ENCODE measurements at places on chromosomes 13 and 19.

DNA sequence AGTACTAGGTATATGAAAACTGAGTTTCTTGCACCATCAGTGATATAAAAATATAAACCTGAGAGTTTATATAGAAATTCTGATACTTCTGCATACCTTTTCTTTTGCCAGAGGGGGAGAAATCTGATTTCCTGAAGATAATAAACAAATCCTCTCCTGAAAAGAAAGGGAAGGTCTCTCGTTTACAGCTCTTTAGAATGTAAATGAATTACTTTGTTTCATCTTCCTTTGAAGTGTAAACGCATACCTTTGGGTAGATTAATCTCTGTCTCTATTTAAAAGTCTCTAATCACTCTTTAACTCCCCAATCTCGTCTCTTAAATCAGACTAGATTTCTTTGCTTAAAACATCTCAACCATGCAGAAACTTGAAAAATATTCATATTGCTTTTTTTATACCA is 1092.9 kb downstream of the SLITRK5 start:
- DNase-seq: no peak

DNA sequence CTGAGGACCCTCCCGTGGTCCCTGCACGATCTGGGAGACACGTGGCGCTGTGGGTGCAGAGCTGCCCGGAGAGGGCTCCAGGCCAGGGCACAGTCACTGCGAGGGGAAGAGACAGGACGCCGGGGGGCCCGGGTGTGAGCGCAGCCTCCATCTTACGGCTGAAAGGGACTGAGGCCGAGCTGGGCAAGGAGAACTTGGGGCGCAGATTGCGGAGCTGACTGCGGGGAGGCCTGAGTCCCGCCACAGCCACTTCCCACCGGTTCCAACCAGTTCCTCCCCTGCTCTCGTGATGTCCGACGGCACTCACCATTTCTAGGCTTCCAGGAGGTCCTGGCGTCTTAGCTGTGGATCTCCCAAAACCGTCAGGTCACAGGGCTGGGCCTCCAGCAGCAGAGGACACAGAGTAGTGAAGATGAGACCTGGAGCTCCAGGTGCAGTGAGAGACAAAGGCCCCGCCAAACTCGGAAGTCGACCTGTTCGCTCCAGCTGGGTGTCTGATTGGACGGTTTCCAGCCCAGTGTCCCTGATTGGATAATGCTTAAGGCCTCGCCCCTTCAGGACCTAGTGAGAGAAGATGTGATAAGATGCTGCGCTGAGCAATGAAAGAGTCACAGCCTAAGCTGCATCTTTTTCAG is 4.8 kb upstream of the ZNF253 start:
- DNase-seq: no peak

- no peak for DNase-seq
These were observed 41.4 kb downstream of the COL4A2 start for GRCh38 chr13:110348309-110349105.

GRCh38 chr19:52889931-52890330 is 7.5 kb downstream of the ZNF320 start:
- peak; percentile 21 for DNase-seq

GRCh38 chr13:30339738-30340330 is 32.5 kb upstream of the KATNAL1 start:
- no peak for DNase-seq

GRCh38 chr13:102935896-102936321 is 90.1 kb downstream of the ERCC5 start:
- DNase-seq: no peak

DNA sequence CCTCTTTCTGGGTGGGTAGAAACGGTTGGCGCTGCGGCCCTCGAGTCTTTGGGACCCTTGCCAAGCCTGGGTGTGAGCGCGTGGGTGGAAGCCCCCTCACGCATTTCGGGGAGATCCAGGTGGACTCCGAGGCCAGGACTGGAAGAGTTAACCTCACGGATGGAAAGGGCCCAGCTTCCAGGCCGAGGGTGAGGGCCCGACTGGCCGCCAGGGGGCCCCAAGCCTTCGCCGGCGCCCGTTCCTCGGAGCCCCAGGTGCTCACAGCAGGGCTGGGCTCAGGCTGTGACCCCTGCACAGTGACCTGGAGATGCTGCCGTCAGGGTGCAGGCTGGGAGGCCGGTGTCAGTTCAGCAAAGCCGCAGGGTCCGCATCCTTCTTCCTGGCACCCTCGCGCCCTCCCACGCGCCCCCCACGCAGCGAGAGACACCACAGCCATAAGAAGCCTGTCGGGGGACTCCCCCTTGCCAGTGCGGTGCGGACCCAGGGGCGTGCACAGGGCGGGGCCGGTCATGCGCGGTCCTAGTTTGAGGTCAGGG is 34.2 kb upstream of the TMEM255B start:
- peak; percentile 86 for DNase-seq

- no peak for DNase-seq
These were observed 7.1 kb downstream of the POLR1G start for GRCh38 chr19:45413497-45413896.

DNA sequence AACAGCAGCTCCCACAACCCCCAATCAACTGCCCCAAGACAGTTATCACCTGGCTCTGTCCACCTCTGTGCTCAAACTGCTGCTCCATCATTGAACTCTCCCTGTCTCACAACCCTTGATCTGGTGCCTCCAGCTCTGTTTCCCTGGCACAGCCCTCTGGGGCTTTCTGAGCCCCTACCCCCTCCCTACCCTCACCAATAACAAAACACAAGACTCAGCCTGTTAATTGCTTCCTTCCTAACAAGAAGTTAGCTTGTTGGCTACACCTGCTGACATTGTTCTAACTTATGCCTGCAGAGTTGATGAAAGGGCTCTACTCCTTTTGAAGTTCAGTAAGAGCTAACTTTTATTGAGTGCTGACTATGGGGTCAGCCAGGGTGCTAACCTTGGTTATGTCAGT is 99.4 kb upstream of the FNDC3A start:
- no peak for DNase-seq

- peak; percentile 90 for DNase-seq
These were observed 1.2 kb downstream of the ZC3H4 start for GRCh38 chr19:47112166-47112996.

DNA sequence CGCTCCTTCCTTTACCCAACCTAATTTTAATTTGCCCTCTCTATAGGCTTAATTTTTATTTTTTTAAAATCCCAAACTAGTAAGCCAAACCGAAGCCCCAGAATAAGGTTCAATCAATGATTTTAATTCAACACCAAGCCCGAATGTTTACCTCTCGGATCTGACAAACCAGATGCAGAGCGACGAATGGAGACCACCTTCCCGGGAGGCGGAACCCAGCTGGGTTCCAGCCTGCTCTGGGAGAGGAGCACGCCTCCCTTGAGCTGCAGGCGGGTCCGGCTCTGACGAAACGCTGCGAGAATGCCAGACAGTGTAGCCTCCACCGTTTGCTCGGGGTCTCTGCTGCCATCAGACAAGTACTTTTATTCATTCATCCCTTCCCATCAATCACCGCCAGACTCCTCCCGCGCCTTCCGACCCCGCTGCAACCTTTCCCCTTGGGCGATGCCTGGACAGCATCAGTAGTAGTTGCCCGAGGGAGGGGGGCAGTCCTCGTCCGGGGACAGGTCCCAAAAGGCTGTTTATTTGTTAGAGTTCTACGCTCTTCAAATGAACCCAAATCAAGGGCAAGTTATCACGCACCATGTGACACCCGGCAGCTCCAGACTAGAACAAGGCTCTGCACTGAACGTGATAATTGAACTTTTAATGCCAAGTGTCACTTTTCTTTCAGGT is 752 bp upstream of the EDNRB start:
- DNase-seq: no peak

DNA sequence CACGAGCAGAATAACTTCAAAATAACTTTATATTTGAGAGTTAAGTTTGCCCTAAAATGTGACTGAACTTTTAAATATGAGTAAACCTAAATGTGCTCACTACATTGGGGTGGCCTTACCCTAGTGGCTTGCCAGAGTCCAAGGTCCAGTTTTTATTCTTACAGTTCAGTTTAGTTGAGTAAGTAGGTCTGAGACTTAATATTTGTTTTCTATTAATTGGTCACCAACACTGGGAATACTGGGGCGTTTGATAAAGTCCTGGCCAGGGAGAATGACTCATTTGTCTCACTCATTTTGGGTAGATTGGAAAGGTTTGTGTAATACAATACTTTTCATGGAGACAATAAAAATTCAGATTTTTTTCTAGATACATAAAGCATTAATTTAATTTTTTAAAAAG is 127.8 kb upstream of the SPATA13 start:
- no peak for DNase-seq

DNA sequence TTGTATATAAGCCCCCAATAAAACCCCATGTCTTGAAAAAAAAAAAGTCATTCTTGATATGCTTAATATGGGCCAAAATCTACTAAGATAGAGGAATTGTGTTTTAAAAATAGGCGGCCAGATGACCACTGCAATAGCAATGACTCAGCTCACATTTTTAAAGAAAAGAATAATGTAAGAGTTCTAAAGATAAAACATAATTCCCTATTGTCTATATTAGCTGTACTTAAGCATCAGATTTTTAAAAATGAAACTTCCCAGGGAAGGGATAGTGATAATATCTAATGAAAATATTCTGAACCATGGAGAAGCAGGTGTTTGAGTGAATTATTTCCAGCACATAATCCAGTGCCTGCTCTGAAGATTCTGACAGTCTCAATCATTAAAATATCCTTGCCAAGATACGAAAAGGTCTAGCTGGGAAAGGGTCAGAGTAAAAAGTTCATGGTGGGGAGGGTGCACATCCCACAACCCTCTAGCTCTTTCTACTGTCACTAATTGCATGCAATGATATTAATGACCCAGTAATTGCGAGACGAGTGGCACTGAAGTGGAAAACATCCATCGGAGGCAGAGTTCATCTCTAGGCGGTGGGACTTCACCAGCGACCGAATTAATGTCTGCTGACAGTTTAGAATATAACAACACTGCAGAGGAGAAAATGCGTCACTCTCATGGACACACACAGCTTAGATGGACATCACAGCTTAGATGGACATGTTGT is 31.6 kb downstream of the EFNB2 start:
- no peak for DNase-seq

DNA sequence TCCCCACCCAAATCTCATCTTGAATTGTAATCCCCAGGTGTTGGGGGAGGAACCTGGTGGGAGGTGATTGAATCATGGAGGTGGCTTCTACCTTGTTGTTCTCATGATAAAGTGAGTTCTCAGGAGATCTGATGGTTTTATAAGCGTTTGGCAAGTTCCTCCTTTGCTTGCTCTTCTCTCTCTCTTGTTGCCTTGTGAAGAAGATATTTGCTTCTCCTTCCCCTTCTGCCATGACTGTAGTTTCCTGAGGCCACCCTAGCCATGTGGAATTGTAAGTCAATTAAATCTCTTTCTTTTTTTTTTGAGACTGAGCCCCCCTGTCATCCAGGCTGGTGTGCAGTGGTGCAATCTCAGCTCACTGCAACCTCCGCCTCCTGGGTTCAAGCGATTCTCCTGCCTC is 34.4 kb downstream of the VSTM1 start:
- DNase-seq: no peak

DNA sequence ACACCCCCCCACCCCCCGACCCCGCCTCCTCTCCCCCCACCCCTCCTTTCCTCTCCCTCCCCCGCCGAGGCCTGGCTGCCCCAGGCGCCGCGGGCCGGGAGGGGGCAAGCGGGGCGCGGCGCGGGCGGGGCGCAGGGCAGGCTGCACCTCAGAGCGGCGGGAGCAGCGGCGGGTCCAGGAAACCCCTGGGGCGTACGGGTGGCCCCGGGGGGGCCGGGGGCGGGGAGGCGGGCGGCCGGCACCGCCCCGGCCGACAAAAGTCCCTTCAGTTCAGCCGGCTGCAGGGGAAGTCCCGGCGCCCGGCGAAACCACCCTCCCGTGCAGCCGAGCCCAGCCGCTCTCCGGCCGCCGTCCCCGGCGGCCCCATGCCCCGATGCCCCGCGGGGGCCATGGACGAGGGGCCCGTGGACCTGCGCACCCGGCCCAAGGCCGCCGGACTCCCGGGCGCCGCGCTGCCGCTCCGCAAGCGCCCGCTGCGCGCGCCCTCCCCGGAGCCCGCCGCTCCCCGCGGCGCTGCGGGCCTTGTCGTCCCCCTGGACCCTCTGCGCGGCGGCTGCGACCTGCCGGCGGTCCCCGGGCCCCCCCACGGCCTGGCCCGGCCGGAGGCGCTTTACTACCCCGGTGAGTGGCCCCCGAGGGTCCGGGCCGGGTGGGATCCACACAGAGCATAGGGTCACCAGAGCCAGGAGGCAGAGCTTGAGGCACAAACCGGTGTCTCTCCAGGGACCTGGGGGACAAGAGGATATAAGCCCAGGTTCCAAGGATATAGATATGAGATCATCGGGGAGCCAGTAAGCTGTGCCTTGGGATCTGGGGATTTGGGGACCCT is at the start of gene BCL3:
BCL3 (plus strand) TSS at position 283 of the 829 bp plus-strand sequence; CDS start at position 366, 83 bp downstream.
- DNase-seq: peak; percentile 74

- DNase-seq: no peak
These were observed 442 bp upstream of the FGF14 start for GRCh38 chr13:102402290-102402689.

DNA sequence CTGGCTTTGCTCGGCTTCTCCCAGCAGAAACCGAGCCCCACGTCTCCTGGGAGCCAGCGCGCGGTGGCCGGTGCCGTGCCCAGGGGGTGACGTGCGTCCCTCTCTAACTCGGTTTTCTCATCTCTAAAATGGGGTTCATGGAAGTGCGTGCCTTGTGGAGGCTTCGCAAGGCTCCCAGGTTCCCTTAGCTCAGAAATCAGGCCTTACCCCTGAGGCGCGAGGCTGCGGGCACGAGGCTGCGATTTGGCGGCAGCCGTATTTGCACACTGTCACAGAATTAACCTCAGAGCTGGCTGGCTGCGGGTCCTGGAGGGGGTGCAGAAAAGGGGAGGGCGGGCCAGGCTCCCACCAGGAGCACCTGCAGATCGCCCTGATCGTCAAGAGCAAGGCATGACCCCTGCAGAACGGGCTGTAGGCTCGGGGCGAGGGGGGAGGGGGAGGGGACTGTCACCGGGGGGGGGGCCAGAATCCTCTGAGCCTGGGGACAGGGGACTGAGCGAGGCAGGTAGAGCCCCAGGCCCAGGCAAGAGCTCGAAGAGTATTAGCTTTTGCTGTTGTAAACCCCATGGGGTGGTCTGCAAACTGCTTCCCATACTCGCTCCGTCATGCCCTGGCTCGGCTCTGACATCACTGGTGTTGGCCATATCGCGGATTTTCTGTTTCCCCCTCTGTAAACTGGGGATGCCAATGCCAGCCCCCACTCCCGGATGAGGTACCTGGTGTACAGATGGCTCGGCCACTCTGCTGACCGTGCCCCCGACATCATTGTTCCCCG is 62.2 kb downstream of the CCNE1 start:
- DNase-seq: no peak

- peak; percentile 75 for DNase-seq
These were observed 47.4 kb upstream of the TMTC4 start for GRCh38 chr13:100721885-100722512.

- no peak for DNase-seq
These were observed 15.4 kb downstream of the NLRP12 start for GRCh38 chr19:53808710-53809125.

All from Caco-2 (cell line).